ENCODE measurements at places on chromosomes 13 and 19.

DNA sequence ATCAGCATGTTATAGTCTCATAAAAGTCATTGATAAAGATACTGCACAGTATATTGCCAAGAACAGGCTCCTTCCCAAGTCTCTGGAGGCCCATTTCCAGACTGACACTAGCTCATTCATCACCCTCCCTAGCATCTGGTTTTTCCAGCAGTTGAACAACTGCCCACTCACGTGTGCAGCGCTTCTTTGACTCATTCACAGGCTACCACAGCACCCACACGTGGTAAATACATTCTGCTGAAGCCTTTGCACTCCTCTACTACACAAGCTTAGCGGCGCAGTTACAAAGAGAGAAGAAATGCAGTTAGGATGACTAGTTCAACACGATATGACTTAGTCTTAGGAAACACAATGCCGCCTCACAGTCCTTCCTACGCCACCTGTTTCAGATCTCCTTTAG lies 87.7 kb downstream of the DOCK9 start:
- DNase-seq: peak; percentile 78

DNA sequence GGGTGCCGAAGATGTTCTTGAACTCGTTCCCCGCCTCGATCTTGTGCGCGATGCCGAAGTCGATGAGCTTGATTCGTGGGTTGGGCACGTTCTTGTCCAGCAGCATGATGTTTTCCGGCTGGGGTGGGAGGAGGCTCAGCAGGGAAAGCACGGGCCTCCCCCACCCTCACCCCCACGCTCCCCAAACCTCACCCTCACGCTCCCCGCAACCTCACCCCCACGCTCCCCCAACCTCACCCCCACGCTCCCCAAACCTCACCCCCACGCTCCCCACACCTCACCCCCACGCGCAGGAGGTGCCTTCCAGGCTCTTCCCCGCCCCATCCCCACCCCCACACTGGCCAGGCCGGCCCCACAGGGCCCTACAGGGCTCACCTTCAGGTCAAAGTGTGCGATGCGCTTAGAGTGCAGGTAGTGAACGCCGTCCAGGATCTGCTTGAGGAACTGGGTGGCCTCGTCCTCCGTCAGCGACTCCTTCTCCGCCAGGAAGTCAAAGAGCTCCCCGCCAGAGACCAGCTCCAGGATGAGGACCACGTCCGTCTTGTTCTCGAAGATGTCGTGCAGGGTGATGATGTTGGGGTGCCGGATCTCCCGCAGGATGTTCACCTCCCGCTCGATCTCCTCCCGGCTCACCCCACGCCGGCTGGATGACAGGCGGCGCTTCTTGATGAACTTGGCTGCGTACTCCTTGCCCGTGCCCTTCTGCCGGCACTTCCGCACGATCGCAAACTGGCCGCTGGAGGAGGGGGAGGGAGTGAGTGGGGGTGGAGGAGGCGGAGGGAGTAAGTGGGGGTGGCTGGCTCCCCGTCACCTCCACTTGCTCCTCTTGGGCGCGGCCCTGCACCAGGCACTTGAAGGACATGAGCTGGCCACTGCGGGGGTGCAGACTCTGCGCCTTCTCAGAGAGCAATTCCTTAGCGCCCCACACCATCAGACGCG lies 6.4 kb downstream of the DAPK3 start:
- no peak for DNase-seq

DNA sequence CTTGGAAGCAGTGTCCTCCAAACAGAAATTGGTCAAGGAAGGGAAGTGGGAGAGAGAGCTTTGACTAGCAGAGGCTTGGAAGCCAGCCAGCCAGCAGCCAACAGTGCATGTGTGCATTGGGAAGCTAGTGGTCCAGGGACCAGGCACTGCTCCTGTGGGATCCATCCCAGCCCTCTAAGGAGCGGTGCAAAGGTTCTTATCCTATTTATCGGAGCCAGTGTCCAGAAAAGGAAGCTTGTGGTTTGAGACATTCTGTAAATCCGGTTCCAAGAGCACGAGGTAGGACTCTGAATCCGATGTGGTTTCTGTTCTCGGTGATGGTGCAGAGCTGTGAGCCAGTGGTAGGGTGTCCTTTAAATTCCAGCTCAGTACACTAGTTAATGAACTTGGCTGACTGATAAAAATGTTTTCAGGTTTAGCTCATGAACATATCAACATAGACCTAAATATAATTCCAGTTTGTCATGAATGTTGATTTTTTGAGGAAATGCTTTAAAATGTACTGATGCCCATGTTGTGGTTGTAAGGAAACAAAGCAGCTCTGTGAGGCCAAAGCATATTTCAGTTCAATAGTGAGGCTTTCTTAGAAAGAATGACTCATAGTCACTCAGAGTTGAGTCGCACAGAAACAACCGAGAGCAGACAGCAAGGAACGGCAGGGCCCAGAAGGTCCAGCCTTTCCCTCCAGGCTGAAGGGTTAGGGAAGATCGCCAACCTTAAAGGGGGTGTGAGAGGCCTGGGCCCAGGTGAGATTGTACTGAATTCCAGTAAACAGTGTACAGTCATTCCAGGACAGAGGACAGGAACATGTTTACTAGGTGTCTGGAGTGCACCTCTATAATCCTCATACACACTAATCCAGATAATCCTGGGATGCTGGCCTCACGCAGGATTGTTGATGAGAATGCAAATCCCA lies 21.5 kb upstream of the GARRE1 start:
- peak; percentile 79 for DNase-seq

- peak; percentile 60 for DNase-seq
These were observed 97.2 kb downstream of the EPSTI1 start for GRCh38 chr13:42894765-42895243.

DNA sequence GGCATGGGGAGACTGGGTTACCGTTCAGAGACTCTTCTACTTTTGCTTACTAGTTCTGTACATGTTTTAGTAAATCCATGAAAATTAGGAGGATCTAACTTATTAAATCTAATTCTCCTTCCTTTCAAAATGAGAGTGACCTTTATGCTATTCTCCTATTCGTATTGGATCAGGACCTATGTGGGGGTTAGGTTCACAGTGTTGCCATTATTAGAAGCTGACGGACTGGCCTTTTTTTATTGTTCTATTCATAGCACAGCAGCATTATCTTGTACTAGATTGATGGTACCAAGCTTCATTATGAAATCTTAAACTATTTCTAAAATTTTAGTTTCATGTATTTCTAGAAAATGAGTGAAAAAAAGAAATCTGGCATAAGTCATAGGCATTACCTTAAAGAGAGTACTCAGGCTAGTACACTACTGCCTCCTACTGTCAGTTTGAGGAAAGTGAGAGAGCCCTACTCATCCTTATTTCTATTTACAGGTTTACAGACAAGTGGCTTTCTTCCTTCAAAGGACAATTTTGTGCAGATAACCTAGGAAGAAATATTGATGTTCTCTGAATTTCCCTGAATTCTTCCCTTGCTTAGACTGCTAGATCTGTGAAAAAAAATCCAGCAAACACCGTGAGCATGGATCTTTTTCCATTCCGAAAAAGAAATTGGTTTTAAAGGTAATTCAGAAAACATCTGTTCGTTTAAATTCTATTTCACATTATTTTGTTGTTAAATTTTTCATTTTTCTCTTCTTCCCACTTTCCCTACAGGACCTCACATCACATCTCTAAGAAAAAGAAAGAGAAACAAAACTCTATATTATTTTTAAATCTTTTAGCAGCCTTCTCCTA lies 485.5 kb downstream of the DIAPH3 start:
- DNase-seq: no peak

- DNase-seq: no peak
These were observed 8.9 kb upstream of the ZNF787 start for GRCh38 chr19:56130006-56130405.

DNA sequence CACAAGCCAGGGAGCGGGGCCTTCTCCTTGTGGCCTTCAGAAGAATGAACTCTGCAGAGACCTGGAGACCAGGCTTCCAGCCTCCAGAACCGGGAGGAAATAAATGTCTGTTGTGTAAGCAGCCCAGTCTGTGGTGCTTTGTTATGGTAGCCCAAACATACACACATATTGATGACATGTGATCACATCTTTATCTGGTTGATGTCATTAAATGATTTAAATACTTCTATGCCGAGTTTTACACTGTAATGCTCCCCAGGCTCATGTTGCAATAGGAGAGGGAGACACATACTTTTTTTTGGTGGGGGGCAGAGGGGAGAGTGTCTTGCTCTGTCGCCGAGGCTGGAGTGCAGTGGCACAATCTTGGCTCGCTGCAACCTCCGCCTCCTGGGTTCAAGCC lies 188.0 kb upstream of the IRS2 start:
- no peak for DNase-seq

DNA sequence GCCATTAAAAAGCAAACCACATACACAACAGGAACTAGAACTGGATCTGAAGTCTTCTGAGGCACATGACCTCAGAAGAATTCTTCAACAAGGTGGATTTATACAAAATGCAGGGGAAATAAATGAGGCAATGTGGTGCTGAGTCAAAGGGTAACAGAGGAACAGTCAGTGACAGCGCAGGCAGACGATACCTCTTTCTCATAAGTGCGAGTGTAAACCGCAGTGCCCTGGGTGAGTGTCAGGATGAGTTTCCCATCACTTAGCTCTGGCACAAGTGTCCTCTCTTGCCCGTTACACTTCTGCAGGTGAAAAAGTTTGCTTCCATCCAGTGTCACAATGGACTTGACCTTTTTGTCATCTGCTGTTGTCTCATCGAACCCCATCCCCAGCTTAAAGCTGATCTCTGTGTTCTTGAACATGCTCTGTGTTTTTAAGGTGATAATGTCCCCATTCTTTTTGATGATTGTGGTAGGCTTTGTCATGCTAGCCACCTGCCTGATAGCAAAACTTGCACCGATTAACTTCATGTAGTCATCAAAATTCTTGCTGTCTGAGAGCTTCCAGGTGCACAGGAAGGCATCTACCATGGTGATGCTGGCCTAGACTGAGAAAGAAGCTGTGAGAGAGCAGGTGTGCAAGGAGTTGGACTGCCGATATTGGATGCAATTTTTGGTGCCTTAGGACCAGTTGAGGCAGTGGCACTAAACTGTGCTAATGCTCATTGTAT lies 97.3 kb downstream of the AKAP11 start:
- DNase-seq: no peak

GRCh38 chr13:20132052-20132634 lies 28.7 kb downstream of the GJA3 start:
- no peak for DNase-seq

- no peak for DNase-seq
These were observed 17.7 kb downstream of the CERS1 start for GRCh38 chr19:18878058-18878797.

DNA sequence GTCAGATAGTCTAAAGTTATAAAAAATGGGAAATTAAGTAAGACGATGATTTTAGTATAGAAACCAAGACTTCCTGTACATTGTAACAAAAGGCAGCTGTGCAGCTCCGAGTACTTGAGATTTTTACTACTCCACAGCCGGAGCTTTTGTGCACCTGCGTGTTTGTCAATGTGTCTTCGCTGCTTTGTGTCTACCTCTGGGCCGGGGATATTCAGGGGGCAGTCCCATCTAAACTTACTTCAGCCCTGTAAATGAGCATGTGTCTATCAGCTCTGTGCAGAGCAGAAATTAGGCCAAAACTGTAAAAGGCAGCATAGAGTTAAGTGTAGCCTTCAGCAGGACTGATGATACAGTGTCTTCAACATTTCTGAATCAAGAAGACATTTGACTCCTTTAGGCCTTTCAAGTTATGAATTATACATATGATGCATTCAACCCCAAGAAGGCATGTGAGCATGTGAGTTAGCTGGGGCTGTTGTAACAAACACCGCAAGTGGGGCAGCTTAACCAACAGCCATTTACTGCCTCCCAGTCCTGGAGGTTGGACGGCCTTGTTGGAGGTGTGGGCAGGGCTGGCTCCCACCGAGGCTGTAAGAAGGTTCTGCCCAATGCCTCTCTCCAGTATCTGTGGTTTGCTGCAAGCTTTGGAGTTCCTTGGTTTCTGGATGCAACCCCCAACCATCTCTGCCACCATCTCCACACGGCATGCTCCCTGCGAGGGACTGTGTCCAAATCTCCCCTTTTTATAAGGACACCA lies 191.0 kb upstream of the IRS2 start:
- DNase-seq: no peak

DNA sequence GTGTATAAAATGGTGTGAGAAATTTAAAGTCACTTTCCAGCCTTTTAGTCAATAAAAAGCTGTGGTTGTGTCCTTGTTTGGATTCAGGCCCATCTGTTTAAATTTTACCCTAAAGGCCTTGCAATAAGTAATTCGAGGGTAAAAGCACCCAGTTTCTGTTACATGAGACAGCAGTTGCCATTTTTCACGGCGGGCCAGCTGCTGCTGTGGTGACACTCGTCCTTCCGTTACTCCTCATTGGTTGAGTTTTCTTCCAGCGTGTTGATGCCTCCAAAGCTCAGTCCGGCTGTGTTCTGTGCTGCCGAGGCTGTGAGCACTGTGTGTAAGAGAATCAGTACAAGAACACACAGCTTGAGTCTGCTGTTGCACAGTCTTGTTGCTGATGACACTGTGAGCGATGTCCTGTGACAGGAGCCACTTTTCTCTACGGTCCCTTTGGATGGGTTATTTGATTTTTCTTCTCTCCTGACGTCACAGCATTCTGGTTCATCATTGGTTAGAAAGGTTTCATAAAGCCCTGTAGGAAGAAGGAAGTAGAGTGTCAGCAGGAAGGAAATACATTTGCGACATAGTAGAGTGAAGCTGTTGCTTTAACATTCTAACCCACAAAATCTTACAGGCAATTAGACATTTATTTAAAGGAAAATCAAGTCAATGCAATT lies 602.5 kb upstream of the ARGLU1 start:
- no peak for DNase-seq

DNA sequence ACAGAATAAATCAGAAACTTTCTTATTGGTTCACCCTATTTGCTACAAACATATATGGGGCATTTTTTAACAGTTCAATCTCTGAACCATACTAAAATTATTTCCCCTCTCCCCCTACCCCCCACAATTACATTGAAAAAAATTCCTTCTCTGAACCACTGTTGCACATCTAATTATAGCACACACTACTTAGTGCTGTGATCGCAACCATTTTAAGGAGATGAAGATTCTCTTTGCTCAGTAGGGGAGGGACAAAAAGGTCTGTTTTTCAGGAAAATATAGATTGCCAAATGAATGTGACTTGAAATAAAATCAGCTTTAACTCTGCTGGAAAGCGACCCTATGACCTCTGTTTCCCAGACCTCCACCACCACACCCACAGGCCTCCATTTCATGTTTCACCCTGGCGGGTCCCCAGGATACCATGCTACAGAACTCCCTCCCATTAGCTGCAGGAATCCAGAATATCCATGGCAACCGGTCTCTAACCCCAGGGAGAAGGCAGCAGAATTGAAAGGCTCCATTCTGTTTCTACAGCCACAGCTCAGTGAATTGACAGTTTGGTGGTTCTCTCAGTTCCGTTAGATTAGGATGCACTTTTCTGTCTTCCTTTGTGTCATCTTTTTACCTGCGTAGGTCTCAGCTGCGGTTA lies 286.3 kb downstream of the TBC1D4 start:
- no peak for DNase-seq

Data from fibroblast of skin of left biceps (primary cell).